Left kidney (tissue), 8 donors: ENCODE measurements at places on chromosomes 2 and 18. TPM values are rescaled to one million over a fixed set of nuclear protein-coding genes. Genes with fewer than 3 reads are reported as not detected.

- no peak for DNase-seq
Measured at GRCh38 chr2:2324119-2324518, 7.0 kb downstream of the MYT1L start.

DNA sequence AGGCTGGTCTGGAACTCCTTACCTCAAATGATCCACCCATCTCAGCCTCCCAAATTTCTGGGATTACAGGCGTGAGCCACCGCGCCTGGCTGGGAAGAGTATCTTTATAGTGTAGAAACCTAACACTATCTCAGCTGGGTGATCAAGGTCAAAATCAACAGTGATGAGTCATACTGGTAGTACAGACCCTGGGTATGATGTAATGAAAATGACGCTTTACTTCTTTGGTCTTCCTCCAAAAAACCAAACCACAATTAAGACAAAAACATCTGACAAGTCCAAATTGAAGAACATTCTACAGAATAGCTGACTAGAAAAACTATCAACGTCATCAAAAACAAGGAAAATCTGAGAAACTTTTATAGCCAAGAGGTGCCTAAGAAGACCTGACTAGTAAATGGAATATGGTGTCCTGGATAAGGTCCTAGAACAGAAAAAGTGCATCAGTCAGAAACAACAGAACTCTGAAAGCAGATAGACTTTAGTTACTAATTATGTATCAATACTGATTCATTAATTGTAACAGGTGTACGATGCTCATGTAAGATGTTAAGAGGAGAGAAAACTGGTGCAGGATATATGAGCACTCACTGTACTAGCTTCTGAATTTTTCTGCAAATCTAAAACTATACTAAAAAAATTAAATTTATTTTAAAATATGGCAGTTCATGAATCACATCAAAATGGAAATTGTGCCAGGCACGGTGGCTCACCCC is 25.4 kb downstream of the PDCL3 start:
- DNase-seq = no peak

GRCh38 chr2:200486529-200486928 is 23.3 kb downstream of the KCTD18 start:
- DNase-seq = no peak

ZC3H8 gene
- polyA plus RNA-seq = 28.7 TPM

BCL11A gene
- 15.1 TPM for polyA plus RNA-seq
